ENCODE measurements at places on chromosomes 1 and 21.
A peak's percentile ranks its signal among the peaks of the same experiment; 100 is the strongest.

DNA sequence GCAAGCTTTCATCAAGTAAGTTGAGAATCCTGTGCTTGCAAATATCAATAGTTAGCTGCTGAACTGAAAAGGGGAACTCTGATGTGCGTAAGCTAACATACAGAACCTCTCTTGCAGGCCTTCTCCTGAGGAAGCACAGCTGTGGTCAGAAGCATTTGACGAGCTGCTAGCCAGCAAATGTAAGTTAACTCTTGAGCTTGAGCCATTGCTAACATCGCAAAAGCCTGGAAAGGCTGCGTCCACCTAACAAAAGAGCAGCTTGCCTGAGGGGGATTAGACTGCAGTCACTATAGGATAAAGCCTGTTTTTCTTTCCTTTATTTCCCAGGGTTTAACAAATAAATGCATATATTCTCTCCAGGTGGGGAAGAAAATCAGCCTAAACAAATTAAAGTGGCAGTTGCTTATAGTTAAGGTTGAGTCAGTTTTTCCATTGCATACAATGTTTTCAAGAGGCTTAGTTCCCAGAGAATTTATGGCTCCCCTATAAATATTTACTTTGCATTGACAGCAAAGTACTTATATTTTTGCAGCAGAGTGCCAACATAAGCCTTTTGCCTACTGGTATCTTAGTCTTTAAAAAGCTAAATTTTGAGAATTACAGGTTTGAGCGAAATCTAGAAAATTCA lies 1.5 kb downstream of the RGS2 start:
- peak; percentile 37 for DNase-seq

- no peak for DNase-seq
These were observed 244.5 kb downstream of the ADGRL2 start for GRCh38 chr1:82045221-82045620.

- no peak for DNase-seq
These were observed 74.2 kb upstream of the LRRC8D start for GRCh38 chr1:89746424-89747149.

- no peak for DNase-seq
These were observed 3.9 kb upstream of the ARHGAP30 start for GRCh38 chr1:161073474-161074121.

GRCh38 chr1:161198897-161199431 lies at the start of gene ADAMTS4:
Gene ADAMTS4, minus strand, starts transcription at chr1:161199054. Its CDS starts 427 bp downstream, at chr1:161198627.
- no peak for DNase-seq

GRCh38 chr1:246147524-246148461 lies 359.3 kb downstream of the SMYD3 start:
- DNase-seq = no peak

DNA sequence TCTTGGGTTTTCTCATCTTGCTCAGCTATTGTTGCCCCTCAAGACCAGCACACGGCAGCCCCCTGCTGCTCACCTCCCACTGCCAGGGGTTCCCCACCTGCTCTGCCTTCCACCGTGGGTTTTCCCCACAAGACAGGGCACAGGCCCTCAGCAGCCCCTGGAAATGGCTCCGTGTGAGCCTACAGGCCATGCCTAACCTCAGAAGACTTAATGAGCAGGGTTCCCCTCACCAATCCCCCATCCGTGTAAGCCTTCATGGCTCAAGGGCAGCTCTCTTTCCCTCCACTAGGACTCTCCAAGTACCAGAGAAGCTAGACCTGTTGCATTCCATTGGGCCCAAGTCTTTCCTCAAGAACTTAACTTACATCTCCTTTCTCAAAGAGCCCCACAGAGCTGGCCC lies 18.4 kb upstream of the RCAN3 start:
- DNase-seq = peak; percentile 14

DNA sequence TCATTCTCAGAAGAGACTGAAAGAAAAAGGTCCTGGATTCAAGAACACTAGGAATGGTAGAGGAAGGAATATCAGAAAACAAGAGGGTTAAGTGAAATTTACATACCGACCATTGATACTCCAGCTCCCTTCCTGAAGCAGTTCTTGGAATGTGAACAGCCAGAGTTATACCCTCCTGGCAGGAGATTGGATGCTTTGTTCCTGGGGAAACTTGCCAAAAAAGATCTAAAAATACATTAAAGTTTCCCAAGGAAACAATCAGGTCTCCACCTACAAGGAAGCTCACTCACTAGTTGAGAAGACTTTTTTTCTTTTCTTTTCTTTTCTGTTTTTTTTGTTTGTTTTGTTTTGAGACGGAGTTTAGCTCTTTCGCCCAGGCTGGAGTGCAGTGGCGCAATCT lies 91.1 kb downstream of the HLX start:
- no peak for DNase-seq

DNA sequence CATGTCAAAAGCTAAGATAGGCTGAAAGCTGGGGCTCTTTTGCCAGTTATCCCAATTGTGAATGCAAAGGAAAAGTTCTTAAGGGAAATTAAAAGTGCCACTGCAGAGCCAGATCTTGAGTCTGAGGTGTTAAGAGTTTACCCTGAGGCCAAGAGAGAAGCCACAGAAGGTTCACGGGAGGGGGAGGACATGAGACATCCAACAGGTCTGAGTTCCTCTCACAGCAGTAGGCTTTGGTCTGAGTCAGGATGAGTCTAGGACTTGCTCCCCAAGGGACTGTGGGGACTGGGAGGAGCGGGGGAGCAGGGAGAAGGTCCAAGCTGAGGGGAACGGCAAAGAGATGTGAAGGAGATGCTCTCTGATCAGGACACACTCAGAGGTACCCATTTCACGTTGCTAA lies 411.2 kb upstream of the CAMK1G start:
- no peak for DNase-seq

GRCh38 chr21:42340187-42341050 lies 10.4 kb downstream of the TFF2 start:
- no peak for DNase-seq

DNA sequence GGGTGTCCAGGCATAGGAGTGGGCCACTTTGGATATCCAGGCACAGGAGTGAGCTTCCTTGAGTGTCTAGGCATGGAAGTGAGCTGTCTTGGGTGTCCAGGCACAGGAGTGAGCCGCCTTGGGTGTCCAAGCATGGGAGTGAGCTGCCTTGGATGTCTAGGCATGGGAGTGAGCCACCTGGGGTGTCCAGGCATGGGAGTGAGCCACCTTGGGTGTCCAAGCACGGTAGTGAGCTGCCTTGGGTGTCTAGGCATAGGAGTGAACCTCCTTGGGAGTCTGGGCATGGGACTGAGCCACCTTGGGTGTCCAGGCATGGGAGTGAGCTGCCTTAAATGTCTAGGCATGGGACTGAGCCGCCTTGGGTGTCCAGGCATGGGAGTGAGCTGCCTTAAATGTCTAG lies 146.3 kb downstream of the C1orf94 start:
- no peak for DNase-seq

- no peak for DNase-seq
These were observed 87.0 kb downstream of the GPR52 start for GRCh38 chr1:174534789-174535188.

GRCh38 chr1:20233394-20233793 lies 47.1 kb upstream of the PLA2G2C start:
- DNase-seq = peak; percentile 40

- no peak for DNase-seq
These were observed 975.2 kb upstream of the B3GALT2 start for GRCh38 chr1:194161591-194161990.

Data from GM12865 (cell line).